Muscle of back (tissue), 13 donors: ENCODE measurements at places on chromosomes 12 and 14. TPM values are rescaled to one million over a fixed set of nuclear protein-coding genes. Genes with fewer than 3 reads are reported as not detected.

ACSS3 gene
- polyA plus RNA-seq, result 6.4 TPM

MSRB3 gene
- 35.3 TPM for polyA plus RNA-seq

CD9 gene
- 78.8 TPM for polyA plus RNA-seq

RASAL1 gene
- polyA plus RNA-seq, result not detected

GRCh38 chr12:68786929-68787328, 21.0 kb upstream of the MDM2 start:
- no peak for DNase-seq

DNA sequence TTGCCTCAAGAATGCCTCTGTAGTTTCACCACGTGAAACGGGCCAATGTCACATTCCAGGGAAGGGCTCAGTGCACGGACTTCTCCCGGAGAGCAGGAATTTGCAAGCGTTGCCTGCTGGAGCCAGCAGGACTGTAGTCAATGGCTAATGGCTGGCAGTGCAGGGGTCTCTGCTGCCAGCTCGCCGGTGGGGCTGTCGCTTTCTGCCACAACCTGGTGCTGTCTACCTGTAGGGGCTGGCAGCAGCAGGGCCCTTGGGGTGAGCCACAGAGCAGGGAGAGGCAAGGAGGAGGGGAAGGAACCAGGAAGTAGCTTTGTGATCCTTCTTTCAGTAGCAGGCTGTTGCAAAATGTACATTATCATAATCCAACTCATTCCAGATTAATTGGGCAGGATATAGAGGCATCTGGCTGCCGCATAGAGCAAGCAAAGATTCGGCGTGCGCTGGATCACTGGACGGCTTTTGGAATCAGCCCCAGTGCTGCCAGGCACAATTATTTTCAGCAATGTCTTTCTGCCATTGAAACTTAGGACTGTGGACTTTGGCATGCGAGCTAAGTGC, 114.1 kb downstream of the PAPOLA start:
- no peak for DNase-seq

- DNase-seq, result peak; percentile 83
Measured at GRCh38 chr14:85516239-85517113, 13.5 kb upstream of the FLRT2 start.

GRCh38 chr12:86710109-86710508, 453.9 kb upstream of the MGAT4C start:
- no peak for DNase-seq

- DNase-seq, result no peak
Measured at GRCh38 chr14:63671987-63672386, 30.3 kb upstream of the WDR89 start.

DNA sequence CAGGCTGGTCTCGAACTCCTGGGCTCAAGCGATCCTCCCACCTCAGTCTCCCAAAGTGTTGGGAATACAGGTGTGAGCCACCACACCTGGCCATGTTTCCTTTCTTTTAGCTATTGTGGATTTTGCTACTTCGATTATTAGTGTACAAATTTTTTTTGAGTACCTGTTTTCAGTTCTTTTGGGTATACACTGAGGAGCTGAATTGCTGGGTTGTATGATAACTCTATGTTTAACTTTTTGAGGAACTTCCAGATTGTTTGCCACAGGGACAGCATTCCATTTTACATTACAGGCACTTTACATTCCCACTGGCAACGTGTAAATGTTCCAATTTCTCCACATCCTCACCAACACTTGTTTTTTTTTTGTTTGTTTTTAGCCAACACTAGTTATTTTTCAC, 198.1 kb upstream of the TBX3 start:
- DNase-seq, result no peak

GRCh38 chr12:49907352-49907751, 3.7 kb upstream of the FAIM2 start:
- DNase-seq, result no peak

DNA sequence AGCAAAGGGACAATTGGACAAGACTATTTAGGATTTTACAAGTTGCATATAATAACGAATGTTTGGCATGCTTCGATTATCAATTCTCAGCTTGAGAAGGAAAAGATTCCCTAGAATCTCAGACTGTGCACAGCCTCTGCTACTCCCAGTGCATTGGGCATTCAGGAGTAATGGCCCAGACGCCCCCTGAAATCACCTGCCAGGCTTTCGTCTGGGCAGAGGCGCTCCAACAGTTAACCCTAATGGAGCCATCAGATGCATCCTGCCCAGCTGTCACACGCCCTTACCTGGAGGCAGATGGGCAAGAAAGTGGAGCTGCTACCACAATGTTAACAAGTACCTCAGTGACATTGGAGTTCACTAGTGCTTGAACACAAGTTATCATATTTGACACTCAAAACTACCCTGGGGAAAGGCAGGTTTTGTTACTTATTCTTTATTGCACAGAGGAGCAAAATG, 927 bp upstream of the LRP6 start:
- DNase-seq, result no peak

DNA sequence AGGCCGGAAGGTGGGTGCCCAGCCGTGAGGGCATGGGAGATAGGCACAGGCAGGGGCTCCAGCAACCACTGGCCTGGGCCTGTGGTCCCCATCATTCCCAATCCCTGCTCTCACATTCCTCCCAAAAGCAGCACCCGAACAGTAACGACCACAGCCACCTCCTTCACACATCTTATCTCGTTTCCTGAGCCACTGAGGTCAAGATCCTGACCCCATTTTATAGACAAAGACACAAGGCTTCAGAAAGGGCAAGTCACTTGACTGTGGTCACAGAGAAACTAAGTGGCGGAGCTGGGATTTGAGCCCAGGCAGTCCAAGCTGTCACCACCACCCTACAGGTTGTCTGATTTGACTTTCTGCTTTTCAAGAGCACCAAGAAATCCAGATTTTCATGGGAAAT, 38.9 kb downstream of the DTX1 start:
- no peak for DNase-seq

- DNase-seq, result peak; percentile 87
Measured at GRCh38 chr14:78997811-78998210, 827.6 kb downstream of the NRXN3 start.

DNA sequence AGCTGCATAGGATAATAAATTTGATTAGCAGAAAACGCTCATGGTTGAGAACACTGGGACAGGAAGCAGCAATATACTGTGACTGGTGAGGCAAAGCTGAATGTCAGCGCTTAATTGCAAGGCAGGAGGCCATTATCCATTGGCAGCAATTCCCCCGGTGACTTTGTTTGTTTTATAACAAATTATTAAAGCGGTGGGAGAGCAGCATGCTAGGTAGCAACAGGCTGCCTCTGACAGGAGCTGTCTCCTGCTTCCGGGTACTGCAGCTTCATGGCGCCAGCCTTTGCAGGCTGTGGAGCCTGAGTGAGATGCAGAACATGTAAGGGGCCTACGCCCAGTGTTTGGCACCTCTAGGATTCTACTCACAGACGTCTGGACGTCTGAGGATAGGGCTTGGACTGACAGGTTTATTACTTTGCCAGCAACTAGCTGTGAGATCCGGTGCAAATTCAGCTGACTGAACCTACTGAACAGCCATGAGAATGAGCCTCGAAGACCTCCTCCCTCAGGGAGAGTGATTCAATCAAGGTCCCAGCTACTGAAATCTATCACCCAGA, 82.1 kb upstream of the SSTR1 start:
- DNase-seq, result no peak

DNA sequence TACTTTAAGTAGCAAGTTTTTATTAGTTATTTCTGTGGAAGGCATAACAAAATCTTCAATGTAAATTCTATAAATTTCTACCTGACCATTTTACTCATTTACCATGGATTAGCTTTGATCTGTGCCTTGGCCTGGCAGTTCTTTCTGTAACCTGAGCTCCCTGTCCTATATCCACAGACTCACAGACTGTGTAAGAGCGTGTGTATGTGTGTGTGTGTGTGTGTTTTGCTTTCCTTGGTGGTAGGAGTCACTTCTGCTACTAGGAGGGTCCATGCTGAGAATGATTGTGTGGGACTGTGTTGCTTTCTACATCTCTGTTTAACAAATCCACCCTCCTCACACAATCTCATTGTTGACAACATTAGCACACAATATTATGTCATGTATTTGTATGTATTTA, 221.2 kb upstream of the PELI2 start:
- DNase-seq, result no peak

GRCh38 chr14:89304561-89304960, 112.5 kb downstream of the FOXN3 start:
- no peak for DNase-seq

GRCh38 chr12:62848418-62848817, 86.5 kb downstream of the PPM1H start:
- DNase-seq, result peak; percentile 68
